ENCODE measurements at places on chromosomes 4 and X.

GRCh38 chrX:123994730-123995129 lies 33.2 kb downstream of the STAG2 start:
- DNase-seq, result no peak

DNA sequence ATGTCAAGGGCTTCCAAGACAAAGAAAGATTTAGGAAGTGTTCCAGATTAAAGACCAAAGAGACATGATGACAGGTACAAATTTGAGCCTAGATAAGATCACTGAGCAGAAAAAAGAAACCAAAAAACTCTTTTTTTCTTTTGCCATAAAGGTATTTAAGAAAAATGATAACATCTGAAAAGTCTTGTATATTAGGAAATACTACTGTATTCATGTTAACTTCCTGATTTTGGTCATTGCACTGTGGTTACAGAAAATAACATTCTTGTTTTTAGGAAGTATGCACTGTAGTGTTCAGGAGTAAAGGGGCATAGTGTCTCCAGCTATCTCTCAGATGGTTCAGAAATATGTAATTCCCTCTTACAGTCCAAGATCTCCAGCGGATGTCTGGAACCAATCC lies 37.1 kb downstream of the RWDD4 start:
- DNase-seq, result no peak

- DNase-seq, result no peak
Observed at GRCh38 chr4:3461515-3462291, 1.4 kb upstream of the DOK7 start.

DNA sequence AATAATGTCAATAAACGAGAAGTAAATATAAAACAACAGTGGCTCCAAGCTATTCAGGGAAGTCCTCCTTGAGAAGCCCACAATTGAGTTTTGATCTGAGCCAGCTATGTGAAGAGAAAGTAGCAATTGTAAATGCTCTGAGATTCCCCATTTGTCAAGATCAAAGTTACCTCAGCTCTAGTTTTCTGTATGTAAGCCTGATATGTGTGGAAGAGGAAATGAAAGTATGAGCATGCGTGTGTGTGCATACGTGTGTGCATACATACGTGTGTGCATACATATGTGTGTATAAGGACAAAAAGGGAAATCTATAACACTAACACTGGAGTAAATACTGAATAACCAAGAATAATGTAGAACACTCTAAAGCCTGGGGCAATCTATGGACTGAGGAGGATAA lies 130.3 kb downstream of the SCFD2 start:
- DNase-seq, result no peak

DNA sequence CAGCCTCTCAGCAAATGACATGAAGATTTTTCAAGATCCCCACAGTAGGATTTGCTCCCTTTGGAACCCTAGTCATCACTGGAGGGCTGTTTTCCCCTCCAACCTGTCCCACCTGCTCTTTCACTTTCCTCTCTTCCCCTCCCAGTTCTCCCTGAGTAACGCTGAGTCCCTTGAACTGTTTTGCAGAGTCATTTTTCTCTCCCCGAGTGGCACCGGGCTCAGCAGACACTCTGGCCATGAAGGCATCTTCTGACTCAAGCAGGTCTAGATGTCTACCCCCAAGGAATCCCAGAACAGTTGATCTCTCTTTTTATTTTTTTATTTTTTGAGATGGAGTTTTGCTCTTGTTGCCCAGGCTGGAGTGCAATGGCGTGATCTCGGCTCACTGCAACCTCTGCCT lies 52.2 kb downstream of the HTRA3 start:
- DNase-seq, result no peak

DNA sequence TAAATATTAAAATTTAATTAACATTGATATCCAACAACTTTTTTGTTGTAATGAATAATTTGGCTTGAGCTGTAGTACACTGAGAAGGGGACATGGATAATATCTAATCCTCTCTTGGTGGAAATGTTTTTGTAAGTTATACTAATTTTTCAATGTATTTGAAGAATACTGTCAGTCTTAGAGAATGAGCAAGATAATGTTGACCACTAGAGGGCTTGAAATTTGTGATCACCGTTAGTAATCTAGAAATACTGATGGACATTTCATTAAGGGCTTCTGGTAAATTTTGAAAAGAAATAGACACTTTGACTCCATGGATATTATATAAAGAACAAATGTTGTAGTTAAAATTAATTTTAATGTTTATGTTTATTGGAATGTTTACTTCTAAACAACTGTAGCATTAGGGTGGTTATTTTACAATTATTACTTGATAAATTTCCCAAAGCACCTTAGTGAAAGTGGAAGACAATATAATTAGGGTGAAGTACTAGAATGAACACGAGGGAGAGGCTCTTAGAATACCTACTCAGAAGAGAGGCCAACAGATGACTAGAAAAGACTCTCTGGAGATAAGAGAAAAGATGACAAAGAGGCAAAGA lies 20.0 kb upstream of the CAMK2D start:
- DNase-seq, result no peak

DNA sequence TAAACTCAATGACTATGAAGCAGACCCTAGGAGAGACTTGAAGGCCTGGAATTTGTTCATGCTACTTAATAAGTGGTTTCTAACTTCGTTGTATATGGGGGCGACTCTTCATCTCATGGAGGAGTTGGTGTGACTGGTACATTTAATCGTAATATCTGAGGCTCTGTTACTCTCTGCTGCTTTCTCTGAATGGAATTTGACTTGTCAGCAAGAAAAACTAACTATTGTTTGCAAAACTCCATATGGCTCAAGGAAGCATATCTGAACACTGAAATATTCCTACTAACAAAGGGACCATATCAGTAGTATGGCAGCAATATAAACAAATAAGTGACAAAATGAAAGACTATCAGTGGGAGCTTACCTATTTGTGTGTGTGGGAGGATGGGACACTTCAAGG lies 132.0 kb upstream of the RPS6KA6 start:
- no peak for DNase-seq
